ENCODE measurements at places on chromosomes 12 and 14.

DNA sequence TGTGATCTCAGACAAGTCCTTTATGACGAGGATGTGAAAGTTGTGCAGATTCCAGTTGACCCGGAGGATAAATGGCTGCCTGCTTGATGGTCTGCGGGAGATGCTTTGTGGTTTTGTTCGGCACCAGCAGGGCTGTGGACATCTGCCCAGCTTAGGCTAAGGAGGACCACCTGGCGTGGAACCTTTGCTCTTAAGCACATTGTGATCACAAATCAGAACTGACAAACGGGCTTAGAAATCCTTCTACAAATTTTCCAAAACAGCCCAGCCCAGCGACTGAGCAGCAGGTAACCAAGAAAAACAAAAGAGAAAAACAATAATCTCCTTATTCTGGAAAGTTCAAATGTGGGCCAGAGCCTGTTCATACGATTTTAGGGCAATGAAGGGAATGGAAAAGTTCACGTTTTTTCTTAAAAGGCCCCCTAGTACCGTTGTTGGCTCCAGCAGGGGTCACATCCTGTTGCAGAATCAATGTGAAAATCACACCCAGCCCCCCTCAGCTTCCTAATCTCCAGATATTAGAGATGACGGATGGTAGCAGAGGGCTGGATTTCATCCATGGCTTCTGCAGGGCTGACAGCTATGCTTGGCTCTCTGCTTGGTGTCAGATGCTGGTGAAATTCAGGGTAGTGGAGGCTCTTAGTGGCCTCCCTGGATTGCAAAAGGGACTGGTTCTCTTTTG, 81.1 kb upstream of the RFLNA start:
- peak; percentile 8 for DNase-seq

DNA sequence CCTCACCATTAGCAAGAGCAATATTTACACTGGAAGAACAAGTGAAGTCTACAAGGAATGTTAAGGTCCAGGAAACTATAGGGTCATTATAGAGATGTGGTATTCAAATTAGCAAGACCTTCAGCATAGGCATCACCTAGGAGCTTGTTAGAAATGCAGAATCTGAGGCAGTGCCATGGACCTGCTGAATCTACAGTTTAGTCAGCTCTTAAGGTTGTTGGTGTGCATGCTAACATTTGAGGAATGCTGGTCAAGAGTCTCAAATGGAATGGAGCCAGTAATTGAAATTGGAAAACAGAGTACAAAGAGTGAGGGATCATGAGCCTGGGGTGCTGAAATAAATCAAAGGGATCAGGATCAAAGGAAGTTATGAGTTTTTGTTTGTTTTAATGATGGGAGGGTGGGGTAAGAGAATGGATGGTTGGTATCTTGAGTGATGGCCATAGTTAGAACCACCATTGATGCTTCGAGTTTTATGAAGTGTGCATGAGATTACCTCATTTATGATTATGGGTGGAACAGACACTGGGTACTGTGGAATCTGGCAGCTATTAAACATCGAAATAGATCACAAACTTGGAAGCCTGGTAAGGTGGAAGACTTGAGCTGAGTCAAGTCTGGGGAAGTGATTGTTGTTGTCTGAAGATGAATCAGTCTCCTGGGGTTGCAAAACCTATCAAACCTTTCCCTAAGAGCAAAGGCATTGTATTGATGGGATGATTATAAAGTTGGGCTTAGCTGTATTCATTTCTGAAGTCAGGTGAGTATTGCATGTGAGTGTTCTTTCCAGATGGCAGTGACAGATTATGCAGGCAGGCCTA, 323.3 kb upstream of the E2F7 start:
- no peak for DNase-seq

DNA sequence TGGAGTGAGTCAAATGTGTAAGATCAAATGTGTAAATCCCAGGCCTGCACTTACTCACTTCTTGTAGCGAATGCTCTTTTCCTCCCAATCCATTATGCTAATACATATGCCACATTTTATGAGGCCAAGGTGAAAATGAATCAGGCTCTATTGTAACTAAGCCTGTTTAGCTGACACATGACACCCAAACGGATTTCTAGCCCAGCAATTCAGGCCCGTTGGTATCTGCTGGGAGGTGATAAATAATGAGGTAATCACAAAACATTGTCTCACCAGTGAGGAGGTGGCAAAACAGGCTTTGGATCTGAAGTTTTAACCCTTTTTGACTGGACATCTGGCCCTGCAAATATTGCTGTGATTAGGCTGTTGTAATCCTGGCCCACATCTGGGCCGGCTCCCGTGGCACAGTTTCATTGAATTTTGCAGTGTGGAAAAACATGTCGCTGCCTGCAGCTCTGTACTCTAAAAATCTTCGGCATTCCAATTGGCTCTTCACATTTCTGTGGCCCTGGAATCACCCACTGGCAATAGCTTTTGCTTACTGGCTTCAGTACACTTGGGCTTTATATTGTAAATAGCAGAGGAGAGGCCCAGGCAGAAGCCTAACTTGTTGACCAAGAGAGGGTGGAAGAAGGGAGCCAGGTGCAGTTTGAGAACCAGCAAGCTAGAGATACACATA, 106.1 kb downstream of the PAX9 start:
- no peak for DNase-seq

DNA sequence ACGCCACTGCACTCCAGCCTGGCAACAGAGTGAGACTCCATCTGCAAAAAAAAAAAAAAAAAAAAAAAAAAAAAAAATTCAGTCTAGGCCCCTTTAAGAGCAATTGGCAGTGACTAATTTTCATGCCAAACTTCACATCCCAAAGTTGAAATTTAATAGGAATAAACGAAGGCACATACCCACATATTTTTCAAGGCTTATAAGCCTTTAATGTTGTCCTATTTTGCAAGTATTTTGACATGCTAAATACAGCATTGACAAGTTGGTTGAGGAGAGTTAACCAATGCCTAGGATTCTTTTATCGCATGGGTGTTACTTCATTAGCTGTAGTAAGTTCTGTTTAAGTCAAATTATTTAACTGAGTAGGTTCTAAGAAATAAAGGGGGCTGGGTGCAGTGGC, 23.5 kb upstream of the HIP1R start:
- no peak for DNase-seq

DNA sequence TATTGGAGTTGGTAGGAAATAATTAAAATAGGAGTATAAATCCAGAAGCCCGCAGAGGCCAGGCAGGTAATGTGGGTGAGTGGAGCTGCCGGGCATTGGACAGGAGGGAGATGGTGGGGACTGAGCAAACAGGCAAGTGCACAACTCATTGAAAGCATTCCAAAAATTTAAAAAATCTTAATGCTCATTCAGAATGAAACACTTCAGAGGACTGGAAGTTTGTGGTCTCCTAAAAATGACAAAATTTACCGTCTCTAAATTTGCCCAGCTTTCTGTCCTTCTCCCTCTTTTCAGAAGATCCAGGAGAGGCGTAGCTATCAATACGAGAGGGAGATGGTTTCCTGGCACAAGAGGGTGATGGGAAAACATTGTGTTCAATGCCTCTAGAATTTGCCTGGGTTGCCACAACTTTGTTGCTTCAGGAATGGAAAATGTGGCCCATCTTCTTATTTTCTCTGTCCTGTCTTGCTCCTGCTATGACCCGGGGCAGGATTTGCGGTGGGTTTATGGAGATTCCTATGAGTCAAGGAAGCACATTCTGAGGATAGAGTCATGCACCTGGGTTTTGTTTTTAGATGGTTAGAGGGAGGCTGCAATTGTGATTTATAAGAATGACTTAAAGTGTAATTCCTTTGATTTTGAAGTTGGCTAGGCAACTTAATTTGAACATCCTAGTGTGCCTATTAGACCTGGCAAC, 72.2 kb downstream of the BORCS5 start:
- DNase-seq, result no peak

DNA sequence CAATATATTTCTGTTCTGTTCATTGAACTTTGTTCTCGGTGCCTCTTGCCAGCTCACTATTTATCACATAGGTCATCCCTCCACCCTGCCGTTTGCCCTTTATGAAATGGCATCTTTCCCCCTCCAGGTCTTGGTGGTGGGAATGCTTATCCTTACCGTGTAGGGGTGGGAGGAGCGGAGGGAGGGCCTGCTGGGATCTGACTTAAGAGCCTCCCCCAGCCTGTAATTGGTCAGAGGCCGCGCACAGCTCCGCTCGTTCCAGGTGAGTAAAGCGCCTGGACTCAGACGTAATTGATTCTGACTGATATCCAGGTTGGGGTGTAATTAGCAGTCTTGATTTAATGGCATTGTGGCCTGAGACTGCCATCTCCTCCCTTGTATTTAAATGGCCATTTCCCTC, 185.3 kb downstream of the TSPAN9 start:
- DNase-seq, result no peak

DNA sequence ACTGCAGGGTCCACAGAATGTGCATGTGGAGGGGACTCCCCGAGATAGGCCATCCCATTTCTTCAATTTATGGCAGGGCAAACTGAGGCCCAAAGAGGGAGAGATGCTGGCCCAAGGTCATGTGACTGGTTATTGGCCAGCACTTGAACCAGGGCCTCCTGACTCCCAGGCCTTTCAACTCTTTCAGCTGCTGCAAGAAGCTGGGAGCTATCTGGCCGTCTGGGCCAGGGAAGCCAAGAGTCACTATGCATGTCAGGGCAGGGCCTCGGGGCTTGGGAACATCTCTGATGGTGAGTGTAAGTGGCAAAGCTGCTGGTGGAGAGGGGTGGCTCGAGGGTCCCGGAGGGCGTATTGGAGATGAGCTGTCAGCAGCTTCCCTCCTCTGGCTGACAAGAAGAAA, 9.5 kb upstream of the LTBP2 start:
- no peak for DNase-seq

GRCh38 chr12:103809154-103809553, 31.9 kb downstream of the NT5DC3 start:
- DNase-seq, result no peak

- no peak for DNase-seq
These were observed 2.4 kb downstream of the E2F7 start for GRCh38 chr12:77062846-77063461.

DNA sequence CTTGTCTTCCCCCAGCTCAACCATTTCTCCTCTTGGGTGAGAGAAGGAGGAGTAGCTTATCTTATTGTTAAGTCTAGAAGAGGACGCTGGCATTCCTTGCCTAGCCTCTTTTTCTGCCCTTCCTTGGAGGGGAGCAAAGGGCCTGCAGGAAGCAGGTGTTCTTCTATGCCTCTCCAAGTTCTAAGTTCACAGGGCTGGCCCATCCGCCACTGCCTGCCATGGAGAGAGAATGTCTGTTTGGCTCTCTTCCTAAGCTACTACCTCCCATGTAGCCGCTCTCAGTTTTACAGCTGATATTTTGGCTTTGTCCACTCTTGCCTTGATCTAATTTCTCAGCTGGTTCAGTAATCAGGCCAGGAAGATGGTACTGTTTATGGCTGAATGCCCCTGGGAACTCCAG, 201.2 kb downstream of the NTF3 start:
- no peak for DNase-seq

- DNase-seq, result peak; percentile 40
These were observed at the start of gene FAIM2 for GRCh38 chr12:49903700-49904423. Gene FAIM2, minus strand, starts transcription at chr12:49903900. Its CDS starts 108 bp downstream, at chr12:49903792.

DNA sequence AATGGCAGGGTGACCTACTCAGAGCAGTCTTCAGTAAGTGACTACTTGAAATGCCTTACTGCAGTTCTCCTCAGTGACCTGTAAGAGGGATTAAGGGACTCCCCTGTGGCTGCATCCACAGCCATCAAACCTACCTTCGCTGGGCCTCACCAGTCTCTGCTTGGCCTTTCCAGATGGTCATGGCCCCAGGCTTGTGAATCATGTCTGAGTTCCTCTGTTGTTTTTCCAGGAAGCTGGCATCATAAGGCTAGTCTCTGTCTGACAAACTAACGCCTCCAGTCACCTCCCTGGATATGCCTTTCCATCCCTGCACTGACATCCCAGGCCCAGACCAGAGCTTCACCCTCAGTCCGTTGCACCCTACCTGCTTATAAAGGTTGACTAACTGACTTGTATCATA, 14.0 kb downstream of the RNASE2 start:
- no peak for DNase-seq

DNA sequence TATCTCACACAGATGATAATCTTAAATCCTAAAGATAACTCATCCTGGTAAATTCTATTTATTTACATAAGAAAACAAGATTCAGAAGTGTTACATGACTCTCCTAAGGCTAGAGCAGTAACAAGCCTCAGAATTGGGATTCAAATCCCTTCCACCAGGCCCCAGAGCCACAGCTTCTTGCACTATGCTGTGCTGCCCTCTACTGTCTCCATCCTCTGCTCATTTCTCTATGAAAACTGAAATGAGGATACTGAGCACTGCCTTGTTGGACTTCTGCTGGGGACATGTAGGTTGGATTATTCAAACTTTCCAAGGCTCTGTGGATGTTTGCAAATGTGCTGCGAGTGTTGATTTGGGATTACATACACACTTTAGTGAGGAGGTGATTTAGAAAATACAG, 23.5 kb upstream of the C12orf50 start:
- DNase-seq, result no peak

DNA sequence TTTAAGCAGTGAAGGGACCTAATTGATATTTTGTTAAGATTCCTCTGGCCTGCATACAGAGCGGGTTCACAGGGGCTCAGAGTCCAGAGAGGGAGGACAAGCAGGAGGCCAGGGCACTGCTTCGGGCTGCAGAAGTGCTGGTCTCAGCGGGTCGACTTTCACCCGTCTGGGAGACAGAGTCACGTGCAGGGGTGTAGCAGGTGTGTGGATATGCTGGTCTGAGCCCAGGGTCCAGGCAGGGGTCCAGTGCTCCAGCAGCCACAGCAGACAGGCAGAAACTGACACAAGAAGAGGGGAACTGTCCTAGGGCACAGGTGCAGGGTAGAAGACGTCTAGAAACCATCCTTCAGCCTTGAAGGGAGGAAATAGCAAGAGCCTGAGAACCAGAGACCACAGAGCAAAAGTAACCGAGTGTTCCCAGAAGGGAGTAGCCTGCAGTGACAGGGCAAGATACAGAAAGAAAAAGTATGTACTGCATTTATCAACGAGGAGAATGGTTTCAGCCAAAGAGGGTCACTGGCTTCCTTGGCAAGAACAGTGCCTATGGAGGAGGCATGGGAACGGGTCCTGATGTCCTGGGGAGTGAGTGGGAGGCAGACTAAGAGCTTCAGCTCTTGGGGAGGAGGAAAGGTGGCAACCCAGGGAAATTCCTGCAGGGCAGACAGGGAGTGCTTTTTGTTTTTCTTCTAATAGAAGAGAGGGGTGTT, 28.7 kb downstream of the FBXO21 start:
- DNase-seq, result no peak

- DNase-seq, result no peak
These were observed 980 bp upstream of the LTBR start for GRCh38 chr12:6382982-6383381.
